Activated CD4-positive, alpha-beta T cell treated with anti-CD3 and anti-CD28 coated beads for 1 hour (primary cell): ENCODE measurements at places on chromosomes 11 and 22.

DNA sequence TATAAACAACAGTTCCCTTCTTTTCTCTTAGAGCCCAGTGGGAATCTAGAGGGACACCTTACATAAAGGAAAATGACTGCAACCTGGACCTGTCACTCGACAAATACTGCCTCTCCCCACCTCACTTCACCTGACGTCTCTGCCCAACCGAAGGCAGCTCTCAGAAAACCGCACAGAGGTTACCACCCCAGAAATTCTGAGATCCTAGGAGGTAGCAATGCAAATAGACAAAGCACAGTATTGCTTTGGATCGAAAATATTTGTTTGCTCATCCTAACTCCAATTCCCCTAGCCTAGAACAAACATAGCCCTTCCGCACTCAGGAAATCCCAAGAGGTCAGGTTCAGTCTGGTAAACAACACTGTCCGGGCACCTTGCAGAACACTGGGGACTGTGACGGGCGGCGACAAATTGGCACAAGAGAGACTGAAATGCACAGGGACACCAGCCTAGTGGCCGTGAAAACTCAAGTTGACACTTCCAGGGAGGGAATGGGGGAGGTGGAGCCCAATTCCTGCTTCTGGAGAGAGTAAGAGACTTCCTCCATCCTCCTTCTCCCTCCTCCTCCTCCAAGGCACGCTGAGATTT, 420 bp upstream of the TRIM44 start:
- DNase-seq: no peak

DNA sequence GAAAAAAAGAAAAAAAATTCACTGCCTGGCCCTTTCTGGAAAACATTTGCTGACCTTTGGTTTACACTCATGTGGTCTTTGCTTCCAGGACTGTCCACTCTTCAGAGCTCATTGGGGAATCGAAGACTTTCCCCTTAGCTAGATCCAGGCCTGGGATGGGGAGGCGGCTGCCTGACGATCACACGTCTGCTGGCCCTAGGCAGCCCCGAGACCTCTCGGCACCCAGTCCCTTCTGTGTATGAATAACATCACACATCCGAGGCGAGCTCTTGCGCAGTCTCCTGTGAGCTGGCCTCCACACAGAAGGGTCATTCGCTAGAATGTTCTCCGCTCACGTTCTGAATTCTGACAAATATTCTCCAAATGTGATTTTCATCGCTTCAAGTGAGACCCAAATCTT, 25.7 kb upstream of the GAL start:
- no peak for DNase-seq

GRCh38 chr11:1041936-1042608, 5.6 kb upstream of the MUC6 start:
- DNase-seq: no peak

DNA sequence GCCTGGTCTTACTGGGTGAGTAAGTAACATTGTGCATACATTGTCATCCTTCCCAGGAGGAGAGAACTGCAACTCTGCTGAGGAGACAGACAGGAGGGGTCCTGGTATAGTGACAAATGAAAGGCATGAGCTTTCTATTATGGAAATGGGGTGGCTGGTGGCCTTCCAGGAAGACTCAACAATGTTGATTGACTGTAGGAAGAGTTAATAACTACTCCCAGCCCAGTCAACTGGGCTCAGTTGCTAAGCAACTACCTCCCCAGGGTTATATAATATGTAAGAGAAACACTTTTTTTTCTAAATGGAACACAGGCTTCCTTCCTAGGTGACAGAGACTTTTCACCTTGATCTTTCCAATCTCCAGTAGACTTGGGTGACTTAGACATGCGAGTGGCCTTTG, 28.2 kb downstream of the SEZ6L start:
- no peak for DNase-seq

DNA sequence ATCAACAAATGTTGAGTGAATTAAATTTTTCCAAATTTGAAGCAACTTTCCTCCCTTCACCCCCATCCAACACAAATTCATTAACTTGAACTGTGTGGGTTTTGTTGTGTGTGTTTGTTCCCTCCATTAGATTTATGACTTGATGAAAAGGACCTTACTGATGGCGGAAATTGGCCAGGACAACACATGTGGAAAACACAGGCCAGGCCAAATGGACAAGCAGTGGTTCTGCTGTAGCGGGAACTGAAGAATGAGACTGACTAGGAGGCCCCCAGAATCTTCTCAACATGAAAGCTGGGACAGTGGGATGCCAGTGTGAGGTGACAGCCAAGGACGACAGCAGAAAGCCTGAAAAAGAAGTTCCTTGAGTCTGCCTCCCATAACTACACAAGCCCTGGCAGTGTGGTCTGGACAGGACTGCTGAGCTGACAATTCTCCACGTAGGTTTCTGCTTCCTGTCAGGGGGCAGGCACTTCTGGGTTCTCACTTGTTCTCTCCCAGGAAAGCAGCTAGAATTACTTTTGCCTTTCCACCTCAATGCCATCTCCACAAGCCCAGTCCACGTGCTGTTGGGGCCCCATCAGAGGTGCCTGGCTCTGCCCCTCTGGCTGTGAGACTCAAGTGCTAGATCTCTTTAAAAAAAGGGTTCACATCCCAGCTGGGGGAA, 94.3 kb downstream of the ETS1 start:
- no peak for DNase-seq

DNA sequence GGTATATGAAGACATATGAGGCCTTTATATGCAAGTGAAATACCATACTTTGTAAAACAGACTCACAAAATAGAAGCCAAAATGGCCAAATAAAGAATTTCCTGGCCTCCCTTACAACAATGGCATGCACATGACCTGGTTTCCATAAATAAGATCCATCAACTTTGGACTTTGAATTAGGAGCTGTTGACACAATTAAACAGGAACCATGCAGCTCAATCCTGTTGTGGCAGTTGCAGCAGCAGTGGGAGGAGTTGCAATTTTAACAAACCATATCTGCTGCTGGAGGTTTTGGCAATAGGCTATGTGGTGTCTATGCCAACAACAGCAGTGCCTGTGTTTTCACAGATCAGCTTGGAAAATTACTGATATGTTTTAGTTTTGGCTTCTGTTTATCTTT, 818.6 kb downstream of the FAM181B start:
- DNase-seq: no peak

DNA sequence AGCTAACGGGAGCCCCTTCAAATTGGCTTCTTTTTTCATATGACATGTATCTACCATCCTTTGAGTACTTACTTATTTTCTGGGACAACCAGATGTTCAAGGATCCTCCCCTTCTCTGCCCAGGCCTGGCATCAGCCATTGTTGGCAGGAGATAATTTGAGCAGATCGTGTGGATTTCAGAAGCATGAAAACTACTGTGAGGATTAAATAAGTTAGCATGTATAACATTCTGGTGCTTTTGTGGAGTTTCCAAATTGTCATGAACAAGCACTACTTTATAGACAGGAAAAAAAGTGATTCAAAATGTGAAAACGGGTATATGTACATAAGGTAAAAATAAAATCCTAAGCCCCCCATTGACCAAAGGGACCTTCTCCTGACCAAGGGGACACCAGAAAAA, 2.1 kb upstream of the NADSYN1 start:
- DNase-seq: no peak
